ENCODE measurements at places on chromosomes 2 and 18.

- no peak for DNase-seq
These were observed 38.0 kb downstream of the CYP1B1 start for GRCh38 chr2:38037757-38038621.

- peak; percentile 55 for DNase-seq
These were observed 776 bp upstream of the KLF7 start for GRCh38 chr2:207166349-207167098.

- no peak for DNase-seq
These were observed 34.4 kb downstream of the ATP8B1 start for GRCh38 chr18:57768537-57769326.

DNA sequence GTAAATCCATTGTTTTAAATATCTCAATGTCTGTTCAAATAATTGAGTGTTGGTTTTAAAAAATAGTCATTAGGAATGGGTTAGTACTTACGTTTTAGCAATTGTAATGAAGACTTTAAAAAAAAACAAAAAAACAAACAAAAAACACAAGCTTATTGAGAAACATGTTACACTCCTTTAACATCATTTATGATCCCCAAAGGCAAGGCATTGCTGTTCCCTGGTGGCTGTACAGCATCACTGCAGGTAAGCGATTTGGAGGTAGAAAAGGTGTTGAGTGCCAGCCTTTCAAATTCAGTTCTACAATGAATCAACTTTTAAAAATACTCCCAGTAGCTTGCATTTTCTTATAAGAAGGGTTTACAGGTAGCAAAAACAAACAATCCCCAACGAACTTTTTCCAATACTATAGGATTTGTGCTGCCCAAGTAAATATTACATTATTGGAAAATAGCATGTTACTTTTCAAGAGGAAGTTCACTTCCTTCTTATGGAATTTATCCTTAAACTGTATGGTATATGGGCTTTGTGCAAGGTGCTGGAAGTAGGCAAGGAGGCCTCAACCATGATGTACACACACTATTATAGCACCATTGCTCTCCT is 27.5 kb downstream of the CNRIP1 start:
- DNase-seq = no peak

- no peak for DNase-seq
These were observed at the start of gene CERKL for GRCh38 chr2:181656450-181657291. TSS of gene CERKL (minus strand) at chr2:181657105. CDS start at chr2:181657006, 99 bp downstream.

DNA sequence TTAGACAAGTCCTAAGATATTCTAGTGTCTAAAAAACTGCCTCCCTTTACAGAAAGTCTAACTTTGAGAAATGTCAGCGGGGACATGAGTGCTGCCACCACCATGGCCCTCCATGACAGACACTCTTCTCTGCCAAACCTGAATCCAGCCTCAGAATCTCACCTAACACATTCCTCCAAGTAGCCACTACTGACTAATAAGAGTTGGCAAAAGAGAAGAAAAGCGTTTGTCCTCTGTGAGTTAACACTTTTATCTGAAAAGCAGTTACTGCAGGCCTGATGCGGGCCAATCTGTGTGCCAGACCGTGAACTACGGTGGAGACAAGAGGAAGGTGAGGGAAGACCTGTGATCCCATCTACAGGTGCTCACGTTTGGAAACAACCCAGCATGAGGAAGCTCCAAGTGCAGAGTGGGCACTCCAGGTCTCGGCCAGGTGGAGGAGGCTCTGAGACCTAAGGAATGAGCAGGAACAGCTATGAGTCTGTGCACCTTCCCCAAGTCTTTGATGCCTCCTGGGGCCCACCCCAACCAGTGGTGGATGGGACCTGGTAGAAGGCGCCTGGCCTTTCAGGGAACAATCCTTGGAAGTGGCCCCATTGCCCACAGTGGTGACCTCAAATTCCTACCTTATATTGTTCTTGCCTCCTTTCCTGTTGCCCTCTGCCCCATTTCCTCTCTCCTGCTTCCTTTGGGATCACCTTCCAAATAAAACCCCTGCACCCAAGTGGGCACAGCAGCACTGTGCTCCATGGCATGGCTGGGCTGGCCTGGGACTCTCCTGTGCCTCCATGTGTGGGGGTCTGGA is 91.6 kb downstream of the BIN1 start:
- no peak for DNase-seq

GRCh38 chr2:105509269-105510086 is 110.6 kb upstream of the FHL2 start:
- DNase-seq = no peak

DNA sequence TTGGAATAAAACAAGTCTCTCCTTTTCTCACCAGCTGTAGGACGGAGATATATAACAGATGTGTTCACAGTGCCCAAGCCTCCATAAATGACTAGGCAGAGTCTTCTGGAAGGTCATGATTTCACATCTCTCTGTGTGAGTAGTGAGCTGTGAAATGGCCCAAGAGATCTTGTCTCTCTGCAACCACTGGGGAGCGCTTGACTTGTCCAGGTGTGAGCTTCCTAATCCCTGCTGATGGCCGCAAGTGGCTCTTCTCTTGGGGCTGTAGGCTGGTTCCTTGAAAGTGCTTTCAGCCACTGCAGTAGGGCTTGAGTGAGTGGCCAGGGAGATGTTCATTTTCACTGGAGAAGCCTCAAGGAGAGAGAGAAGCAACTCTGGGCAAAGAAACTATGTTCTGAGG is 38.1 kb upstream of the OTOS start:
- DNase-seq = no peak

DNA sequence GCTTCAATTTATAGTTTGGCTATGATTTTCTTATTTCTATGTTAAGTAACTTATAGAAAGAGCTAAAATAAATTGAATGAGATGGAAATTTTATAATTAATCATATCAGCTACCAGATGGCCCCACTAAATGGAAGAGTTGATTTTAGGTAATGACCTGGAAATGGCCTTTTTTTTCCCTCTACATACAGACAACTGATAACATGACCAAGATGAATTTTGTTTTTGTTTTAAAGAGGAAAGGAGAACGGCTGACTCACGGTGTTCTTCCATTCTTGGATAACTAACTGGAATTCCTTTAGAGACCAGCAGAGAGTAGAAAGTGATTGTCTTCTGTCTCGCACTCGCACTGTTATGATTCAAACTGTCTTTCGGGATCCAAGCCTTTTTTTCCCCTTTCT is 91.0 kb downstream of the TMEM185B start:
- no peak for DNase-seq

DNA sequence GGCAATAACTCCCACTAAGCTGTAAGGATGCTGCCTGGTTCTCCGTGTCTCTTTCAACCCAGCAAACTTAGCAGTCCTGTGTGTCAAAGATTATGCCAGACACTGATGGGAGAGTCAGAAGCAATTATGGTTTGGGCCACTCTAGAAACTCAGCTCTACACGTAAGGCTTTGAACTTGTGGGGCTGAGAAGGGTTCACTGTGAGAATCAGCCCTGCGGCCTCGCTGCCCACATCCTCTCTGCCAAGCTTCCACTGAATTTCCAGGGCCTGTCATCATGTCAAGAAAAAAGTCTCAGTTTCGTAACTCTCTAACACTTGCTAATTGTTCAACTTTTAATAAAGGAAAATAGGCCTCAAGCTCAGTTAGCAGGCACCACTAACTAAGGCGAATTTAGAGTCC is 308.8 kb upstream of the LYPD1 start:
- DNase-seq = no peak

DNA sequence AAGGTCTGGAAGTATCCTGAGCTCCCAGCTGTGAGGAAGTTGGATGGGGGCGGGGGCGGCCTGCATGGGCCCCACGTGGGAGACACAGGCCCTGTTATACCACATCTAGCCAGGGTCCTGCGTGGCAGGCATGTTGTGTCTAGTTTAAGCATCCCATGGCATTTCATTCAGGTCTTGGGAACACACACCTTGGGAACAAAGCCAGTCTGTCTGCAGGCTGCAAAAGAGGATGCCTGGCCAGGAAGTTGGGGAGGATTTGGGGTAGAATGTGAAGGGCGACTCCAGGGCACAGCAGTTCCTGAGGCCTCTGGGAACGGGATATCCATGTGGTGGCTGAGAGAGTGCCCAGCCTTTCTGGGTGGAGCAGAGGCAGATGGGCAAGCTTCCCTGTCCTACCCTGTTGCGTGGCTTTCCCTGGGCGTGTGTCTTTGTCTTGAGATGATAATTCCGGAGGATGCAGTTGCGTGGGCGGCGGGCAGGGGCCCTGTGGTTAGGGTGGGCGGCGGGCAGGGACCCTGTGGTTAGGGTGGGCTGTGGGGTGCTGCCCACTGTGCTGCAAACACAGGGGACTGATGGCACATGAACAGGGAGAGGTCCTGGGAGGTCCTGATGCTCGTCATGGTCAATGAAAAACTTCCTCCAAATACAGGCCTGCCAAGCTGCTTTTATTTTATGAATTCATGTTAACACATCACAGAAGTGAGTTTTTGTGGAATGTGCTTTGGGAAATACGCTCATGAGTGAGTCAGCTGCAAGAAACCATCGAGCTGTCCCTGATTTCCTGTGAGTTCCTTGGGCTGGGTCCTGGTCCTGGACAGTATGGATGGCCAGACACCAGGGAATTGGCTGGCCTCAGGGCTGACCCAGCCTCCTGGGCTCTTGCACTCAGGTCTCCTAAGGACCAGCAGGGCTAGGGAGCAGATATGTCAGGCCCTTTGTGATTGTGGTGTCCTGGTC is 90.0 kb upstream of the HS6ST1 start:
- no peak for DNase-seq

GRCh38 chr2:225650041-225650440 is 250.5 kb downstream of the NYAP2 start:
- DNase-seq = no peak

DNA sequence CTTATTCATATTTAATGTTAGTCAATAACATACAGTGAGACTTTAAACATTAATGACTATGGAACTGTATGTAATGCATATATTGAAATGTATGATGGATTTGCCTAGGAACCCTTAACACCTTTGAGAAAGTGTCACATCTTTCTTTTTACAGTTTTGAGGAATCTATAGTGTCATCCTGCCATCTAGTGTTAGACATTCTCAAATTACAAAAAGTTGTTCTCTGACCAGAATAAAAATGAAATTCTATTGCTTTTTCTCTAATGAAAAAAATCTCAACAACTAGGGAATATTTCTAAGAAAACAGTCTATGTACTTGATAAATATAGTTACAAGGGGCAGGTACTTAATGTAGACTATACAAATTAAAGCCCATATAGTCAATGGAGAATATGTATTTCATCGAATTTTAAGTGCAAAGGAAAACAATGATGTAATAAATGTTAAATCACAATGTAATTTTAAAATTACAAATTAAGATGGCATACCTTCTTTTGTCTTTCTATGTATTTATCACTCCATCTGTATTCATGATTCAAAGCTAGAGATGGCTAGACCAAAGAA is 5.1 kb upstream of the CALCRL start:
- DNase-seq = no peak

DNA sequence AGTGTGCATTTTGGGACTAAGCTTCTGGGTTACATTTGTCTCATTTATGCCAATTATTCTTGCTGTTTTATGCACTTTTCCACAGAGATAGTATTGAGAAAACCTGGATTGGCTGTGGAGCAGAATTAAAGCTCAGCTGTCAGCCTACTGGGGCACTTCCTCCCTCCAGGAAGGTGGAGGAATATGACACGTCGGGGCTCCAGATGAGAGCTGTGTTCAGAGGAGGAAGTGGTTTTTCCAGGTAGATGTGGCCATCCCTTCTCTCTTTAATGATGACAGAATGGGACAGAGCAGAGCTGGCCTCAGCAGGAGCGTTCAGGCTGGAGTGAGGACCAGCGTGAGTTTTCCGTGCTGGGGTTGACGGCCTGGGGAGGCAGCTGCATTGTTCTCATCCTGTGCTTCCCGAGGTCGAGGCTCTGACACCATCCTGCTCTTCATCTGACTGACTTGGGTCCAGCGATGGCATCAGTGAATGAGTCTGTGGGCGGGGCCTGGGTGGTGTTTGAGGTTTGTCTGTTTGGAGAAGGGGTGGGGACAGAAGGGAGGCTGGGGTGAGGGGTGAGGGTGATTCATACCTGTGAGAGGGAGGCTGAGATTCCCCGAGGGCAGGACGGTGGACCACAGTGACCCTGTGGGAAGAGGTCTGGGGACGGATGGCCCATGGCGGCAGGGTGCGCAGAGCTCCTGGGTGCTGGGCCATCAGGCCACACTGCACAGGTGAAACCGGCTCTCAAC is 207.0 kb downstream of the LDLRAD4 start:
- DNase-seq = no peak

GRCh38 chr2:80135001-80135400 is 169.6 kb downstream of the LRRTM1 start:
- no peak for DNase-seq

- no peak for DNase-seq
These were observed 777.8 kb upstream of the RAB6C start for GRCh38 chr2:129201696-129202095.

DNA sequence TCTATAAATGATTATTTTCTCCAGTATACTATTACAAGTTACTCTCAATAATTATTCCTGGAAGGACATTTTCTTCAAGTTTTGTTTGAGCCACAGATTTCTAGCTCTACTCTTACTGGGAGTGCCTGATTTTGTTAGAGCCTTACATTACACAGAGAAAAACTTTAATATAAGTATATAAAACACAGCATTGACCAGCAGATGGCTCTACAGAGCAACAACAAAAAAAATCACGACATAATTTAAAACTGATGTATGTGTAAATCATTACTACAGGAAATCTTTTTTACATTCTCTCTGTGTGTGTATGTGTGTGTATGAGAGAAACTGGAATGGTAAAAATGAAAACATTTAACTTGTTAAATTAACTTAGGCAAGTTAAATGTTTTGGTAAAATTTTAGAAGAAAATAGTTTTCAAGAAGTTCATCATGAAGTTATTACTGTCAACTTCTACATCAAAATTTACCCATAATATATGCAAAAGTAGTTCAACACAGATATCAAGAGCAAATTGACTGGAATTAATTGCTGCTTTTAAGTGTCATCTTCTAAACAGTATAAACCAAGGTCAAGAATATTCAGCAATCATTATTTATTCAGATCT is 103.3 kb downstream of the MDH1 start:
- no peak for DNase-seq

GRCh38 chr2:95525294-95526035 is 40.9 kb upstream of the TRIM43B start:
- no peak for DNase-seq

GRCh38 chr2:182565911-182566567 is 139.2 kb upstream of the PDE1A start:
- DNase-seq = no peak

- no peak for DNase-seq
These were observed 12.8 kb upstream of the TDRD15 start for GRCh38 chr2:21111012-21111411.

- no peak for DNase-seq
These were observed 14.3 kb upstream of the D2HGDH start for GRCh38 chr2:241720099-241720498.

- no peak for DNase-seq
These were observed at the start of gene ASIC4 for GRCh38 chr2:219514196-219514761. TSS of gene ASIC4 (plus strand) at chr2:219514482. CDS start at chr2:219514725, 243 bp downstream.
